ENCODE measurements at places on chromosomes 5 and 9.

DNA sequence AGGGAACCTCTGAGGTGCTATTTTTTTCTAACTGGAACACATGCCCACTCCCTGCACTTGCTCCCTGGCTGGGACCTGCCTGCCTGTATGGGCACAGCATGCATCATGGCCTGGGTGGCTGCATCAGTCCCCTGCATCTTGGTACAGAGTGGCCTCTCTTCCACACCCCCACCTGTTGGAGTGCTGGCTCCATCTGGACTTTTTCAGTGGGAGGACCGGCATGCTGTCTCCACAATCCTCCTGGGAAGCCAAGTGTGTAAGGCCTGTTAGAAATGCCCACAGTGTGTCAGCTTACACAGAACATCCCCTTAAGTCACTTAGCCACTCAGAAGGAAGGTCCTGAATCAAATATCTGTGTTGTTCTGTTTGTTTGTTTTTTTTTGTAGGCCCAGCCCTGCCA, 102.9 kb downstream of the MARCHF3 start:
- no peak for DNase-seq

GRCh38 chr5:138752341-138752950, 779 bp upstream of the CTNNA1 start:
- peak; percentile 57 for DNase-seq

DNA sequence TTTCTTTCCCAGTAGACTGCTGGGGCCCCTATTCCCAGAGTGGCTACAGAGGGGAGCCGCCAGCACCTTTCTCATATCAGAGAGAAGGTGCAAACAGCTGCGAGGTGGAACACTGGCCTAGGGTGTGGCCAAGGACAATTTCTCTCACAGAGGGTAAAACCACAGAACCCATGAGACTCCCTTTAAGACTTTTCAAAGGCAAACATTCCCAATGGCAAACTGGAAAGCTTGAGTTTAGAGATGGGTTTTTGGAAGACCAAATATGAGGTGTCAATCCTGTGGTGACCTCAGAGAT, 335.1 kb upstream of the PIK3R1 start:
- DNase-seq: no peak

DNA sequence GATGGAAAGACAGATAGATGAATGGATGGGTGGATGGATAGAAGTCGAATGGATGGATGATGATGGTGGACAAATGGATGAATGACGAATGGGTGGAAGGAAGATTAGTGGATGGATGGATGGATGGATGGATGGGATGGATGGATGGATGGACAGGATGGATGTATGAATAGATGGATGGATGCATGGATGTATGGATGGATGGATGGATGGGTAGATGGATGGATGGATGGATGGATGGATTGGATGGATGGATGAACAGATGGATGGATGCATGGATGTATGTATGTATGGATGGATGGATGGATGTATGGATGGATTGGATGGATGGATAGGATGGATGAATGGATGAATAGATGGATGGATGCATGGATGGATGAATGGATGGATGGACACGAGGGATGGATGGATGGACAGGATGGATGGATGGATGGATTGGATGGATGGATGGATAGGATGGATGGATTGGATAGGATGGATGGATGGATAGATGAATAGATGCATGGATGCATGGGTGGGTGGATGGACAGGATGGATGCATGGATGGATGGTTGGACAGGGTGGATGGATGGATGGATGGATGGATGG, 52.4 kb downstream of the DUSP1 start:
- no peak for DNase-seq

GRCh38 chr9:73116880-73117279, 34.8 kb upstream of the ANXA1 start:
- DNase-seq: no peak

GRCh38 chr5:76163111-76163628, 80.0 kb downstream of the SV2C start:
- DNase-seq: no peak

DNA sequence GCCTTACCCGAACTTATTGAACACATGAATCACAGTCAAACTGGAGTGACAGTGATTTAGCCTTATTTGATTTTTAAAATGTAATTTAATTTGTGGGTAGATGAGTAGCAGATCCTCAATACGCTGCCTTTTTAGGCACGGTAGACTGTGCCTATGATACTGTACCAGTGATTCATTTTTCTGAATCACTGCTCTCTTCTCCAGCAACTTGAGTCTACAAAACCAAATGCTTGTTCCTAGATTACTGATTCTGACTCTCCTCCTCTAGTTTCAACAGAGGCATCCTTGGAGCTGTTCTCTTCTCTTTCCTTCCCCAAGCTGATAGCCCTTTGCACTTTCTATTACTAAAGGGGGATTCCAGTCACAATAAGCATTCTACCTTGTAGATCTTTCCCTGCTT, 94.3 kb upstream of the IL7R start:
- no peak for DNase-seq

- DNase-seq: no peak
These were observed 110.2 kb upstream of the COL5A1 start for GRCh38 chr9:134531220-134531970.

DNA sequence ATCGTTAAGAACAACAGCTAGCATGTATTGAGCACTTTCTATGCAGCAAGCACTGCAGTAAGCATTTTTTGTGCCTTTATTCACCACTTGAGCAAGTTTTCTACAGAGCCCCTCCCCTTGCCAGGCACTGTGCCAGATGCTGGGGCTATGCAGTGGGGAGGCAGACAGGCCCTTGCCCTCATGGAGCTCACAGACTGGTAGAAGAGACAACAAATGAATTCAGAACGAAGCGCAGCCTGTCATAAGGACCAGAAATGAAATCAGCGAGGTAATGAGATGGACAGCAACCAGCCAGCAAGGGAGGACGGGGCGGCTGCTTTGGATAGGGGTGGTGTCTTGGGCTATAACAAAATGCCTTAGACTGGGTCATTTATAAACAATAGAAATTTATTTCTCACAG, 68.8 kb downstream of the C9orf50 start:
- no peak for DNase-seq
